ENCODE measurements at places on chromosomes 4 and X.

DNA sequence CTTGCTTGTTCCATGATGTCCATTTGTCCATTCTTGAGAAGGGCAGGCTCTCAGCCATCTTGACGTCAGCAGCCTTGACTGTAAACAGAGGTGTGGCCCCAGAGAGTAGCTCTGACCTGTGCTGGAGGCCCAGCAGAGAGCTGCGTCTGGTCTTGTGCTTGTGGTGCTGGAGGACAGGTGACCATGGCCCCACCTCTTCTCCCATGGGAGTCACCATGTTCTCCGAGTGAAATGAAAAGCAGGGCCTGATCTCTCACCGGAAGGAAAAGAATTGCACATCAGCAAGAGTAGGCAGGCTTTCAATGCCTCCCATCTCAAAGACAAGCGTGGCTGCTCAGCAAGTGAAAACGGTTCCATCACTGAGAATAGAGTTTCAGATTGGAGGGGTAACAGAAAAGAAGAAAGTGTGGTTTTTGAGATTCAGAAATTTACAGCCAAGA lies 11.5 kb downstream of the PARM1 start:
- no peak for DNase-seq

- DNase-seq = no peak
Observed at GRCh38 chr4:5416637-5417036, 291.7 kb downstream of the EVC2 start.

DNA sequence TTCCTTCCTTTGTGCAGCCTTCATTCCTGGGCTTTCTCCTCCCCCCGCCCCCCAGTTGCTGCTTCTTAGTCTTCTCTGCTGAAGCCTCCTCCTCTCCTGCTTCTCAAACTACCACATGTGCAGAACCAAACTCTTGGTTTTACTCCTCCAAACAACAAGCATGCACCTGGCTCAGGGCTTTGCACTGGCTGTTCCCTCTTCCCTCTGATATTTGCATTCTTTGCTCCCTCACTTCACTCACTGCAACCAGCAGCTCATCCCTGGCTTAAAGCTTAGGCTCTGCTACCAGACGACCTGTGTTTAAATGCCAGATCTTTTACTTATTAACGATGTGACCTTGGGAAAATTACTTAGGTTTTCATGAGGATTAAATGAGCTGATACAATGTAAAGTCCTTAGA lies 51.4 kb downstream of the MED28 start:
- no peak for DNase-seq

DNA sequence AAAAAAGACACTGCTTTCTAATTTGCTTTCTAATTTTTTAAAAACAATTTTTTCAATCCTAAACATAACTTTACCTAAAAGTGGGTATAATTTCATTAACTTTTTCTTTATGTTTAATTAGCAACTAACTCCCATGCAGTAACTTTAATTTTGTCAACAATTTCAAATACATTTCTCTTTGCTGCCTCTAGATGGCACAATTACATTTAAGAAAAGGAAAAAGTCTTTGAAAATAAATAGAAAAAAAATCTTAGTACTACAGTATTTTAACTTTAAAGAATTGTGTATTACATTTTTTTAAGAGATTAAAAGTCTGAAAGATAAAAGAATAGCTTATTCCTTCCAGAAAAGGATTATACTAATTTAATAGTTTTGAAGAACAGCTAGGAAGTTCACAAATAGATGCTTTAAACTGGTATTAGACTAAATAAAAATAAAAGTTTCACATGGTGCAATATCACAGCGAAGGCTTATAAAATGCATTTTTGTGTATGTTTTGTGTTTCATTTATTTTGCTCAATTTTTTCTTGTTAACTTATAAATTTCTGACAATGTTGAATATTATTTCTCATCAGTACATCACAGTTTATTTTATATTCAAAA lies 105.1 kb downstream of the ADGRA3 start:
- DNase-seq = no peak

- DNase-seq = no peak
Observed at GRCh38 chr4:152805818-152806217, 26.1 kb downstream of the ARFIP1 start.

DNA sequence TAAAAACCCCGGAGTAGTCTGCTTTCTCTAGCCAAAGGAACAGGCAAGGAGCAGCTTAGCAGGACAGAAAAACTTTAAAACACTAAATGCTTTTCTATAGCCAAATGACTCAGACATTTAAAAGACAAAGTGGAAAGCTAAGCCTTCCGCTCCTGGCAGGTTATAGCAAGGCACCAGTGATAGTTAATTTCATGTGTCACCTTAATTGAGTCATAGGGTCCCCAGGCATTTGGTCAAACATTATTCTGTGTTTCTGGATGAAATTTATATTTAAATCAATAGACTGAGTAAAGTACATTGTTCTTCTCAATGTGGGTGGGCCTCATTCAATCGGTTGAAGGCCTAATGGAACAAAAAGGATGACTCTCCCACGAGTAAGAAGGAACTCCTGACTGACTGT lies 885.7 kb upstream of the ADGRL3 start:
- no peak for DNase-seq

GRCh38 chrX:154401045-154401799 lies 3.0 kb downstream of the RPL10 start:
- DNase-seq = no peak

- no peak for DNase-seq
Observed at GRCh38 chr4:15702941-15703403, at the start of gene BST1. Gene BST1, plus strand, starts transcription at chr4:15703065. Its CDS starts 80 bp downstream, at chr4:15703145.

GRCh38 chr4:150585611-150586010 lies 3.7 kb downstream of the MAB21L2 start:
- DNase-seq = no peak

GRCh38 chrX:43969504-43970501 lies 3.4 kb downstream of the NDP start:
- DNase-seq = no peak

DNA sequence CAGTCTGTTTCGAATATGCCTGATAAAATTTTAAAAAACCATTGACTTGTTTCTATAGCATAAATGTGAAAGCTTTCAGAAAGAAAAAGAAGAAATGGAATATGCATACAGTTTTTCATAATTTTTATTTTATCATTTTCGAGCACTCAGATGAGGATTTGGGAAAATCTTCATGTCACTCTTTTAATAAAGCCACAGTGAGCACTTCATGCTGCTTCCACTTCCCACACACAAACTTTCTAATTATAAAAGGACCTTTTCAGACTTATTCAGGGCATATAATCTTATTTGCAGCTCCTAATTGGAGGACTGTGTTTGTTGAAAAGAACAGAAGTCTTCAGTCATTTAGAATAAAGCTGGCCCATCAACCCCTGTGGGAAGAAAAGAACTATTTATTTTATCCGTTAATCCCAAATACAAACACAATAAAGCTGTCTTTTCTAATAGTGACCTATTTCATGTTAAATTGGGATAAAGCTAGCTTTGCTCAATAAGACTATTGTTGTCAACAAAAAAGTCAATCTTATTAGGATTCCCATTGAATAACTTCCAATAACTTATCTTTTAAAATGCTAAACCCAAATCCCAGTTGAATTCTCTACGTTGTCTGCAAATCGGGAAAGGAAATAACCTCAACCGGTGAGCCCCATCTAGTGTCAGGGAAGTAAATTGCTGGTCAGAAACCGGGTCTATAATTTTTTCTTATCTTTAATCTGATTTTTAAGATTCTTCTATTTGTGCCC lies 211.5 kb downstream of the PDGFRA start:
- no peak for DNase-seq

GRCh38 chrX:2677764-2678163 lies 13.3 kb upstream of the CD99 start:
- DNase-seq = peak; percentile 71

GRCh38 chrX:69145714-69146113 lies 19.5 kb downstream of the PJA1 start:
- DNase-seq = no peak
